LNCaP clone FGC (cell line): ENCODE measurements at places on chromosomes 16 and 17.

DNA sequence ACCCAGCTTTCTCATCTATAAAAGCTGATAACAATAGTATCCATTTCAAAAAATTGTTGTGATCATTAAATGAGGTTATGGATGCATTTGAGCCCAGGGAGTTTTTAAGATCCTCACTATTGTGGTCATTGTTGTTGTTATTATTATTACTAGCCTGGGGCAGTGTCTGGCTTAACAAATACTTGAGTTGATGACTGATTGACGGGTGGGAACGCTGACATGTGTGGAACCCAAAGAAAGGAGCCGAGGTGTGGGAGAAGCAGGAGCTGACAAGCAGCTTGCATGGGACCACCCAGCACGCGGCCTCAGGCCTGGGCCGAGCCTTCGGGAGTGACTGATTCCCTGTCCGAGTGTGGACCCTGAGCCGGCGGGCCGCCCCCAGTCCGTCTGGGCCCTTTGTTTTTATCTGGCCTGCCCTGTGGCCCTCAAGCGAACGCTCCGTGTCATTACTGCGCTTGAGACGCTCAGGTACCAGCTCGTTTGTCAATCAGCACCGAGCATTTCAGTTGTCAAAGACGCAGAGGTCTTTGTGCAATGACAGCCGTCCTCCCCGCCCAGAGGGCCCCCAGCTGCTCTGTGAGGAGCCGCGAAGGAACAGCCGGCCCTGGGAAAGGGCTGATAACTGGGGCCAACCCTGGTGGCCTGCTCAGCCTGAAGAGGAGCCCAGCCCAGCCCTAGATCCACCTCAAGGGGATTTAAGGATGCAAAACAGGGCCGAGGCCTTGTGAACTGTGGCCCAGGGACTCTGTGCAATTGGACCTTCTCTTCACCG, 132.9 kb upstream of the FOXF1 start:
- DNase-seq = no peak

DNA sequence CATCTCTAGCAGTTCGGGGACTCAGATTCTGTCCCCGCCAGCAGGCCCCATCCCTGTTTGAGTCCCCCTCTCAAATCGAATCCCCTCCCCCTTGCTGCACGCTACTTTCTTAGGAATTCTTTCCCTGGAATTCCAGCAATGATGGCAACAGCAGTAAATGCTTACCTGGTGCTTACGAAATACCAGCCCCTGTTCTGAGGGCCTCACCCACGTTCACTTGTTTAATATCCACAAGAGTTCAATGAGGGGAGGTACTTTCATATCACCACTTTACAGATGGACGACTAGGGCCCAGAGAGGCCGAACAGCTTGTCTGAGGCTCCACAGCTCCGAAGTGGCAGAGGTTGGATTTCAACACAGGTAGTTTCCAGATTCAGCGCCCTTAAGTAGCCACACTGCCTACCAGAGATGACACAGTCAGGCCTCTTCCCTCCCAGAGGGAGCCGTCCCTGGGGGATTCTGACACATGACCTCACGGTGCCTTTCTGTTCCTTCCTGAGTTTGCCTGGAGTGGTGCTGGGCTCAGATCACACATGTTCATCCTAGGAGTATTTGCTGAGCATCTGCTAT, 120.7 kb upstream of the GSE1 start:
- DNase-seq = no peak

DNA sequence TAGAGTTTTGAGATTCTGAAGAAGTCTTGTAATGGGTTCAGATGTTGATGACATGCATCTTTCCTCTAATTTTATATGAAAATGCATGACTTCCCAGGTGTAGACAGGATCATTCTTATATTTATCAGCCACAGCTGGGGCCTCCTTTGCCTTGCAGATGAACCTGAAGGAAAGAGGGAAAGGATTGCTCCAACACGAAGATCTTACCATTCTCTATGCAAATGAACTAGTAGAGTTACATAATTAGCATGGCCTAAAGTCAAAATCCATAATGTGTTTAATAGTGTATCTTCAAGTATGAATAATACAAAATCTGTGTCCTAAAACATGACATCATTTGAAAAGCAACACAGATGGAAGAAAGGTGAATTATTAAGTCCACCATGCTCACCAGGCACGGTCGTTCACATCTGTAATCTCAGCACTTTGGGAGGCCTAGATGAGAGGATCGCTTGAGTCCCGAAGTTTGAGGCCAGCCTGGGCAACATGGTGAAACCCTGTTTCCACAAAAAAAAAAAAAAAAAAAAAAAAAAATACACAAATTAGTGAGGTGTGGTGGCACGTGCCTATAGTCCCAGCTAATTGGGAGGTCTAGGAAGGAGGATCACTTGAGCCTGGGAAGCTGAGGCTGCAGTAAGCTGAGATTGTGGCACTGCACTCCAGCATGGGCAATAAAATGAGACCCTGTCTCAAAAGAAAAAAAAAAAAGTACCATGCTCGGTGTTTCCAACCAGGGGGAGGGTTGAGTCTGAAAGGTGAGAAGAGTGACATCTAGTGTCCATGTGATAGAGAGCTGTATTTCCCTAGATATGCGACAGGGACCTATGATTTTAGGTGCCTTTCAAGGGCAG, 6.3 kb downstream of the VWA3A start:
- peak; percentile 40 for DNase-seq

- no peak for DNase-seq
These were observed 1.2 kb upstream of the CCDC42 start for GRCh38 chr17:8745586-8746500.

DNA sequence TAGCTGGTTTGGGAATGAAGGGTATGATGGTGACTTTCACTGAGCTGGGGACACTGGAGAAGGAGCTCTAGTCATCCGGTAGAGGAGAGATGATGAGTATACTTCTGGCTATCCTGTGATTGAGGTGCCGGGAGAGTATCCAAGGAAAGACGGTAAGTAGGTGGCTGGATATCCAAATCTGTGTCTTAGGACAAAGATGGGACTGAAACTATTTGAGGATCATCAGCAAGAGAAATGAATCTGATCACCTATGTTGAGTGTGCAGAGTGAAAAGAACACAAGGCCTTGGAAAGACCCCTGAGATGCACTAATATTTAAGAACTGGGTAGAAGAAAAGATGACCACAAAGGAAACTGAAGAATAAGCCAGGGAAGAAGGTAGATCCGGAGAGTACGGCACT, 1.0 kb downstream of the NACA2 start:
- DNase-seq = no peak
